ENCODE measurements at places on chromosomes 13 and 19.

DNA sequence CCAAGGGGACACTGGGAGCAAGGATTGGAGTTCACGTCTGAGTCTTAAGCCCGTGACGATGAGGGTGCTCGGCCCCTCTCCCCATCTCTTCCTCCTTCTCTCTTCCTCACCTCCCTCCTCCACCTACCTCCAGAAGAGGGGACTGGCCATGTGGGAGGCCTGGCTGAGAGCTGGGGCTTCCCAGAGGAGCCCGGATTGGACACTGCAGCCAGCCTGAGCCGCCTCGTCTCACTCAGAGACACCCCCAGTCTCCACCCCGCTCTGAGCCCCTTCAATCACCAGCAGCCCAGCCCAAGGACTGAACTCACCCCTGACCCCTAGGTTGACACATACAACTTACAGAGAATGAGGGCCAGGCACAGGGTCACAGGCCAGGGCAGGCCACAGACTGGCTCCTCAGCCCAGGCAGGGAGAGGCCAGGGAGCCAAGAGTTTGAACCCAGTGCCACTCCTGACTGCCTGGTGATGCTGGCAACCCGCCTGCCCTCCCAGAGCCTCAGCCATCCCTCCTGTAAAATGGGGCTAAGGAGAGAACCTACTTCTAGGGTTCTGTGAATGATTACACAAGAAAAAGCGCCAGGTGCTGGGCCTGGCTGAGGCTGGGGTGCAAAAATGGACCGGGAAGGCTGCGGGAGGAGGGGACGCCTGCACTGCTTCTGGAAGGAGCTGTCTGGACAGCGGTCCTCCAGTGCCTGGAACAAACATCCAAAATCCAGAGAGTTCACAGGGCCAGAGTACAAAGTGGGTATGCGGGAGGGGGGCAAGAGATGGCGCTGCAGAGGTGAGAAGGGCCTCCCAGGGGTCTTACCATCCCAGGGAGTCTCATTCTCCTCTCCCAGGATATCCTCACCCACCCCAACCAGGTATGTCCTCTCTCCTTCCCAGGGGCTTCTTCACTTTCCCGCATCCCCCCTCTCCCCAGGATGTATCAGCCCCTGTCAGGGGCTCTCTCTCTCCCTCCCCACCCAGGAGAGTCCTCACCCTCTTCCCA is 1.1 kb downstream of the CD79A start:
- no peak for DNase-seq

DNA sequence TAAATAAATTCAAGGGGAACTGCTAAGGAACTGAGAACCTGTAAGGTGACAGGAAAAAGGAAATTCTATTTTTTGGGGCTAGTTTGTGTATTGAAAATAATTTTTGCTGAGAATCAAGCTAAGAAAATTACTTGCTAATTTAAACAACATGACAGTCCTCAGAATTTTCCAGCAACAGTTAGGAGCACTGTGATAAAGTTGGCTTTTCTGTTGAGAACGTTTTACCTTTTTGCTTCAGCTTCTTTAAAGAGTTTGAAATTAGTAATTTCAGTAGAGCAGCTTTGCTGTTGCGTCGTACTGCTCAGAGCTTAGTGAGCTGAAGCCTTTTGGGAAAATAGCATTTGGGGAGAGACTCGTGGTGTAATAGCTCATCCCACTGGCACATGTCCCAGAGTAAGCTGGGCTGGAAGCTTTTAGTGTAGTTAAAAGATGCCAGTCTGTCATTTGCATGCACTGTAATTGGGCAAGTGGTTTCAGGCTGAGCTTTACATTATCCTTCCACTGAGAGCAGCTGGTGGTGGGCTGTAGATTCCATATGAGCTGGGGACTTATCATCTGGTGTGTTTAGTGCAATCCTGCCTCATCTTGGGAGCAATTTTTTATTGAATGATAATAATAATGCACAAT is 69.8 kb downstream of the LRCH1 start:
- DNase-seq = no peak

- DNase-seq = no peak
Observed at GRCh38 chr13:80009760-80010159, 331.2 kb downstream of the SPRY2 start.

- DNase-seq = no peak
Observed at GRCh38 chr13:44404261-44405132, 30.9 kb downstream of the SERP2 start.

- no peak for DNase-seq
Observed at GRCh38 chr13:41546372-41547190, 89.2 kb downstream of the RGCC start.
